ENCODE measurements at places on chromosomes 3 and 15.
A peak's percentile ranks its signal among the peaks of the same experiment; 100 is the strongest.

GRCh38 chr15:81155375-81156218, 21.5 kb downstream of the CFAP161 start:
- DNase-seq: peak; percentile 55

DNA sequence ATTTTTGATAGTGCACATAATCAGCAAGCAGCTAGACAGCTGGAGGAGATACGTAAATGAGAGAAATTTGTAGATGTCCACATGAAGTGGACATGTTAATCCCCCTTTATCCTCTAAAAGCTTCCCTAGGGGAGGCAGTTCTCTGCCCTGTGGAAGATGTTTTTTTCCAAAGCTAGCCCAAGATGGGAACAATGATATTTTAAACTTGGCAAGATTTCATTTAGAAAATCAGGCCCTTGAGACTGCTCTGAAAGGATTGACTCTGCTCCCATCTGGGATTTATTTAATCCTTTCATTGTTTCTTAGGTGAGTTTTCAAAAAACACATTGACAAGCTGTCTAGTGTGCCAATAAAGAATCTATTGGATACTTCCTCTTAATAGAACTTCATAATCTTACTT, 92.0 kb downstream of the SYNPR start:
- no peak for DNase-seq

GRCh38 chr3:155377847-155378246, 84.4 kb upstream of the STRIT1 start:
- no peak for DNase-seq

GRCh38 chr3:120177151-120177550, 82.9 kb upstream of the GSK3B start:
- peak; percentile 12 for DNase-seq

DNA sequence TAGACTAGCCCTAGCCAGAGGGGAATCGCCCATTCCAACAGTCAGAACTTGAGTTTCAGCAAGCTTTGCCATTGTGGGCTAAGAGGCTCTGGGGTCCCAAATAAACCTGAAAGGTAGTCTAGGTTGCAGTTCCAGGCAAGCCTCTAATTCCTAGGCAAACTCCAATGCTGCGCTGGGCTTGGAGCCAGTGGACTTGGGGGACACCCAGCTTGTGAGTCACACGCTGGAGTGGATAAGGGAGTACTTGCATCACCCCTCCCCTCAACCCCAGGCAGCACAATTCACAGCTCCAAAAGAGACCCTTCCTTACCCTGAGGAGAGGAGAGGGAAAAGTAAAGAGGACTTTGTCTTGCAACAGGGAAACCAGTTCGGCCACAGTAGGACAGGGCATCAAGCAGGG, 105.2 kb upstream of the DPPA4 start:
- no peak for DNase-seq

DNA sequence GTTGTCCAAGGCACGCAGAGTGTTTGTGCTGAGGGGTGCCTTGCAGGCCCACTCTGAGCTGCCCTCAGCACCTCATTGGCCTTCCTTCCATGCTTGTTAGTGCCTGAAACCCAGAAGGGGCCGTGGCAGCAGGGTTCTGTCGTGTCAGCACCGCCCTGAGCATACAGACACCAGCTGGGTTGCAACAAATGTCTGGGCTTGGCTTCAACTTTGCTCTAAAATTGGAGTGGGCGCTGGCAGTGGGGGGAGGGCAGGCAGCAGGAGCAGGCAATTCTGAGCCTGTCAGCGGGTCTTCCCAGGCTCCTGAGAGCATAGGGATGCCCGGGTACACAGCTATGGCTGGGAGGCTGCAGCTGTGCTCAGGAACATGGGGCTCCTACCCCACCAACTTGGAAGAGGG, 464.3 kb downstream of the EPHA3 start:
- no peak for DNase-seq

GRCh38 chr3:99562990-99563607, 75.3 kb upstream of the COL8A1 start:
- no peak for DNase-seq

DNA sequence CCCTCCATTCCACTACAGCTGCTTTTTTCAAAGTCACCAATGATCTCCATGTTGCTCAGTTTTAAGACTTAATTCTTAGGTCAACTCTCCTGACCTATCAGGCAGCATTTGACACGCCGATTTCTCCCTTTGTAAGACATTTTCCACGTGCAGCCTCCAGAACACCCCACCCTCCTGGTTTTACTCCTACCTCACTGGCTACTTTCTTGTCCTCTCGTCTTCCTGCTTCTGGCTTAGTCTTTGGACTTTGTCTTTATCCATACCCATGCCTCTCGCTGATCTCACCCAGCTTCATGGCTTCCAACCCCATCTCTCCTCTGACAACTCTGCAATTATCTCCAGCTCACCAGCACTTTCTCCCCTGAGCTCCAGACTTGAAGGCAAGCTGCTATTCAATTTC, 99.3 kb upstream of the UMPS start:
- no peak for DNase-seq

DNA sequence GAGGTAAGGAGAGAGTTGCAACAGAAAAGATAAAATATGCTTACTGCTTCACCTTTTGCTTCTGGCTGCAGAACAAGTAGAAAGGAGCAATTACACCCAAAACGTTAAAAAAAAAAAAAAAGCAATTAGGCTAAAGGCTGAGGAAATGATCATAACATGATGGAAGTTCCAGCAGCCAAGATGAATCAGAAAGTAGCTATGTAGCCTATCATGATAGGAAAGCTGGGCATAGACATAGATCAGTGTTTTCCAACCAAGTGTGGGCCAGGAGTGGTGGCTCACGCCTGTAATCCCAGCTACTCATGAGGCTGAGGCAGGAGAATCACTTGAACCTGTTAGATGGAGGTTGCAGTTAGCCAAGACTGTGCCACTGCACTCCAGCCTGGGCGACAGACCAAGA, 52.6 kb downstream of the AGTR1 start:
- no peak for DNase-seq

GRCh38 chr3:187567021-187567420, 103.2 kb downstream of the SST start:
- no peak for DNase-seq

DNA sequence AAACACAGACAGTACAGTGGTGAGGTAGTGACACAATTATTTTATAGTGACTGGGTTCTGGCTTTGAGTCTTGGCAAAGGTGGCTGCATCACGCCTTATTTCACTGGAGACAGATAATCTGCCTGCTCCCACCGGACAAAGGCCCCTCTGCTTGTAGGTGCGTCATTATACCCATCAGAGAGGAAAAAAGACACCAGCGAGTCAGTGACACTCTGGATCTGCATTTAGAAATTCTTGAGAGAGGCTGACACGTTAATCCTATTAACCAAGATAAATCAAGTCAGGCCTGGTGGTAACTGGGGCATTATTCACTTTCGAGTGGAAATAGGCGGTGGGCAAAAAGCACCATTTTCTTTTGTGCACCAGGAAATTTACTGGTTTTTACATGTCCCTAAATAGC, 76.2 kb downstream of the NR2F2 start:
- no peak for DNase-seq

GRCh38 chr15:32824777-32825176, 107.0 kb downstream of the GREM1 start:
- no peak for DNase-seq
